ENCODE measurements at places on chromosomes 2 and 18. TPM values are rescaled to one million over a fixed set of nuclear protein-coding genes. Genes with fewer than 3 reads are reported as not detected.

M1AP gene
- not detected for total RNA-seq

DNA sequence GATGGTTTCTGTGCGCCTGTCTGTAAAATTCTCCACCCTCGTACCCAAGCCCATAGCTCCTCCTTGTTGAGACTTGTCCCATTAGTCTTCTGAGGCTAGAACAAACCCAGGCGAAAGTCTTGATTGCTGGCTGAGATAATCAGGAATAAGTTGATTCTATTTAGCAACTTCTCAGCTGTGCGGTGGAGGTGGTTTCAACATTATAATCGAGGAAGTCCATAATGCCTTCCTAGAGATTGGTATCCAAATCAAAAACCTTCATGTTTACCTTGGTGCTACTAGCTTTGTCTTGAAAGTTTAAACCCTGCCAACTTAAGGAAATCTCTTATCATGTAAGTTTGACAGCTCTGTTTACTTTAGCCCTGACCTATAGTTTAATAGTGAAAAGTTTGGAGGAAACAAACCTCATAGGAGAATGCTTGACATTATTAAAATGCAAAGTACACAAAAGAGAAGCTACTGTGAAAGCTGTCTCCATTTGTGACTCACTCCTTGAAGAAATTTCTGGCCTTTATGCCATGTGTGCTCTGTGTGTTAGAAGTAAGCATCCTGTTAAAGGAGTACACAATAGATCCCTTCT, 36.6 kb upstream of the DSC1 start:
- H3K4me1 ChIP-seq, result no peaks in the 10 kb centered on the region
- DNase-seq, result no peak
- no peak overlapping the region for H3K4me3 ChIP-seq
- H3K27me3 ChIP-seq, result no peaks in the 10 kb centered on the region

GRCh38 chr2:100814043-100814442, 5.9 kb upstream of the NPAS2 start:
- H3K36me3 ChIP-seq, result no peaks in the 10 kb centered on the region
- H3K4me1 ChIP-seq, result peaks cover 32% of the 10 kb centered on the region
- no peak overlapping the region for H3K4me3 ChIP-seq
- DNase-seq, result no peak
- no peaks in the 10 kb centered on the region for H3K27me3 ChIP-seq
- H3K27ac ChIP-seq, result no peak overlapping the region

DNA sequence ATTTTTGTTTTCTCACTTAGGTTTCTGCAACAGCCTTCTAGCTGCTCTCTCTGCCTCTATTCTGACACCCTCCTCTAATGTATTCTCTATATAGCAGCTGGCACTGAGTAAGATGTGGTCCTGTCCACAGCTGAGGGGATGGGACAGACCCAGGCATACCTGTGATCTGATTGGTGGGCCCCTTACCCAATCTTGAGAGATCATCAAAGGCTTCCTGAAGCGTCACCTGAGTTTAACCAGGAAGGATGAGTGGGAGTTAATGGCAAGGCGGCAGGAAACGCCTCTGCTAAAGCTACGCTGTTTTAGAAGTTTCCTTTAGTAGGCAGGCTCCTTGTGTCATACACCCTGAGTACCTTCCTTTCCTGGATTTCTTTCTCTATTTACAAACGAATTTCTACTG, 5.7 kb upstream of the TET3 start:
- no peak for DNase-seq
- H3K4me1 ChIP-seq, result peaks cover 29% of the 10 kb centered on the region
- H3K36me3 ChIP-seq, result no peaks in the 10 kb centered on the region
- H3K4me3 ChIP-seq, result no peak overlapping the region
